Stimulated activated CD4-positive, alpha-beta T cell treated with anti-CD3 and anti-CD28 coated beads, TNF-alpha, amount 100 ng/mL, for 24 hours (primary cell): ENCODE measurements at places on chromosomes 12 and 14.

- no peak for DNase-seq
These were observed 32.8 kb downstream of the KCNMB4 start for GRCh38 chr12:70398862-70399261.

DNA sequence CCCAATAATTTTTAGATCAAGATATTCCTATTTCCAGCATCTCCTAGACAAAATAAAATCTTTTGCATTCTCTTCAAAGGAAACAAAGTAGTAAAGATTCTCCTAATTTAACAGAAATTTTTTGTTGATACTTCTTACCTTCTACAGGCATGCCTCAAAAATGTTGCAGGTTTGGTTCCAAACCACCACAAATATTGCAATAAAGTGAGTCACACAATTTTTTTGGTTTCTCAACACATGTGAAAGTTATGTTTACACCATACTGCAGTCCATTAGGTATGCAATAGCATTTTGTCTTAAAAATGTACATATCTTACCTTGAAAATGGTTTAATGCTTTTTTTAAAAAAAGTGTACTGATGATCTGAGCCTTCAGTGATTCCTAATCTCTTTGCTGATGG, 65.6 kb upstream of the USP15 start:
- DNase-seq = no peak

DNA sequence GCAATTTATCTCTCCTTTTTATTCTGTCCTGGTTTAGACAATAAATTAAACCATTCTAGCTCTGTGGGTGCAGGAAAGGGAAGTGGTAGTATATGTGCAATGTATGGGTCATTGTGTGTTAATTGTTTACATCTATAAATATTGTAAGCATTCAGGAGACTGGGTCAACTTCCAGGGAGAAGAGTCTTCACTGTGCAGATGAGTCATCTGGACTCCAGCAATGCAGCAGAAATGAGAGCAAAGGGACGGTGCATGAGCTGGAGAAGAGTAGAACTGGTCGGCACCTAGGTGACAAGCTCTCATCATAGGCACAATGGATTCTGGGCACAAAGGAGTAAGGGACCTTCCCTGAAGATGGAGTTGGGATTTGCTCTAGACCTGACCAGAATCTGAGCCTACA, 211.1 kb upstream of the DAAM1 start:
- DNase-seq = no peak

DNA sequence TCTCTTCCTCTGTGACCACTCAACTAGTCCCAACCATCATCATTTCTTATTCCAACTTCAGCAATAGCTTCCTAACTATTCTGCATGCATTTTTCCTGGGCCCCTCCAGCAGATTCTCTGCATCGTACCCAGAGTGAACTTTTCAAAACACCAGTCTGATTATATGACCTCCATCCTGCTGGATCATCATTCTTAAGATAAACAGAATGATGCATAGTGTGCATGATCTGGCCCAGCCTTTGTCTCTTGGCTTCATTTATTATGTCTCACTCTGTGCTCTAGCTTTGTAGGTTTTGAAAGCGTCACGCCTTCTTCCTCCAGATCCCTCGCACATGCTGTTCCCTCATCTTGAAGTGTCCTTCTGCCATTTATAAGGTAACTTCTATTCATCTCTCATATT, 46.3 kb upstream of the SLC38A4 start:
- no peak for DNase-seq

GRCh38 chr12:121983536-121984210, 38.0 kb upstream of the BCL7A start:
- DNase-seq = no peak

- peak; percentile 37 for DNase-seq
These were observed 946 bp downstream of the RNU4-2 start for GRCh38 chr12:120290609-120291305.

- DNase-seq = no peak
These were observed 8.5 kb downstream of the RDH12 start for GRCh38 chr14:67710209-67710608.
